ENCODE measurements at places on chromosomes 2 and 18.

- DNase-seq, result no peak
Observed at GRCh38 chr2:217219164-217219520, 359.3 kb upstream of the TNP1 start.

GRCh38 chr2:127859712-127860085 is 1.7 kb upstream of the POLR2D start:
- peak; percentile 36 for DNase-seq

- DNase-seq, result peak; percentile 85
Observed at GRCh38 chr2:73859721-73860586, 31.2 kb downstream of the STAMBP start.

- no peak for DNase-seq
Observed at GRCh38 chr2:133718688-133719201, 150.5 kb upstream of the NCKAP5 start.

- no peak for DNase-seq
Observed at GRCh38 chr18:79826966-79827365, 29.2 kb downstream of the KCNG2 start.

DNA sequence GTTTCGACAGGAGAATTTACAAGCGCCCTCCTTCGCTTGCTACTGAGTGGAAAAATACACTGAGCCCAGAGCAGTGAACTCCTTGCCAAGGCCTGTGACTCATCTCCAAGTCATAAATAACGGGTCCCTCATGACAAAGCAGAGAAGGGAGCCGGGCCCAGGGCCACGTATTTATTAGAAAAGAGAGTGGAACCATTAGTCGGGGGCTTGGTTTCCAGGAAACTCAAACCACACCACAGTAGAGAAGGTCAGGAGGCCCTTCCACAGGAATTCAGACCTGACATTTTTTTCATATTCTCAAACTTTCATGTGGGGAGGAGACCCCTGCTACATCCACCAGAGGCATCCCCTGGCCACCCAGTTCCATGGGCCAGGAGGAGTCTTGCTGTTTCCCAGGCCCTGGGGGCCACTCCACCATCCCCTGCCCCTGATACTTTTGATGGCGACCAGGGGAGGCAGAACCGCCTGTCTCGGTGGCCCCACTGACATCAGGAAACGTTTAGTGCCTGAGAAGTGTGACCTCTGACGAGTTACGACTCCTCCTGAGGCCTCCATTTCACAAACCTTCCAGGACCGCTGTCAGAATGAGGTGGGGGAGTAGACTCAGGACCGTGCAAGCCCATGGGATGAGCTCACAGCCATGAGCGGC is 289.7 kb downstream of the DYSF start:
- DNase-seq, result no peak

DNA sequence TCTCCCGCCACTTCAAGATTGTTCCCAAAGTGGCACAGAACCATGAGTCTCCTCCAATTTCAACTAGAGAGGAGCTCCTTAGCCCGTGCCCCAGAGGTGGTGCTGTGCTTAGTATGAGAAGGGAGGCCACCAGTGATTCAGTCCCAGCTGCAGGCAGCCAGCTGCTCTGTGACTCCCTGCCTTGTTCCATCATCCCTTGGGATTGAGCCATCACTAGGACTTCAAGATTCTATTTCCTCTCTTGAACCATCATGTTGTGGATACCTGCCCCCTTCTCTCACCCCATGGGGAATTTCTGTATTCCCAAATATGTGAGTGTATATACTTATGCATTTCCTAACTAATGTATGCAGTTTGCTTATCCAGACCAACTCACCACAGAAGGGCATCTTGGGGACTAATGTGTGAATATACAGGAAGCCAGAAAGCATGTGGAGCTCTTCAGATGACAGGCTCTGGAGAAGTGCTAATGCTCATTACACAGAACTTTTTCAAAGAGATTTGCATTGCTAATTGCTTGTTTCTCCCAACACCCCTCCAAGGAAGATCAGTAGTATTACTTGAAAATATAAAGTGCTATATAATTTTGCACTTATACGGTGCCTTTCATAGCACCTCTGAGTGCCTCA is 111.0 kb upstream of the MAP3K20 start:
- no peak for DNase-seq

GRCh38 chr2:12316476-12316875 is 400.3 kb upstream of the TRIB2 start:
- no peak for DNase-seq

- no peak for DNase-seq
Observed at GRCh38 chr2:56918790-56919189, 735.0 kb downstream of the CCDC85A start.
